Amygdala (tissue), 56 donors: ENCODE measurements at places on chromosomes 16 and 17.

DNA sequence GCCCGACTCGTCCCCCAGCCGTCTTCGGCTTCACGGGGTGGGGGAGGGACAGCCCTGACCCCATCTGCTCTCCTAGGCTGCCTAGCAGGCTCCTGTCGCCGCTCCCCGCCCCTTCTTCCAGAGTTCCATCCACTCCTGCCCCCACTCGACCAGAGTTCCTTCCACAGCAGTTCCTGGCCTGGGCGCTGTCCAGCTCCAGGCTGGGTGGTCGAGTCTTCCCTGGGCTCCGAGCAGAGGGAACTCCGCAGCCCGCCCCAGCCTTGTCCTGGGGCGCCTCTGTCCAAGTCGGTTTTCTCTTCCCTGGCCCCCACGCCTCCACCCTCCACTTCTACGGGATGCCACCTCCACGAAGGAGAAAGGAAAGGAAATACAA lies 1.4 kb downstream of the PYY start:
- DNase-seq: no peak

GRCh38 chr17:44241106-44241624 lies 21.7 kb upstream of the UBTF start:
- DNase-seq: no peak

DNA sequence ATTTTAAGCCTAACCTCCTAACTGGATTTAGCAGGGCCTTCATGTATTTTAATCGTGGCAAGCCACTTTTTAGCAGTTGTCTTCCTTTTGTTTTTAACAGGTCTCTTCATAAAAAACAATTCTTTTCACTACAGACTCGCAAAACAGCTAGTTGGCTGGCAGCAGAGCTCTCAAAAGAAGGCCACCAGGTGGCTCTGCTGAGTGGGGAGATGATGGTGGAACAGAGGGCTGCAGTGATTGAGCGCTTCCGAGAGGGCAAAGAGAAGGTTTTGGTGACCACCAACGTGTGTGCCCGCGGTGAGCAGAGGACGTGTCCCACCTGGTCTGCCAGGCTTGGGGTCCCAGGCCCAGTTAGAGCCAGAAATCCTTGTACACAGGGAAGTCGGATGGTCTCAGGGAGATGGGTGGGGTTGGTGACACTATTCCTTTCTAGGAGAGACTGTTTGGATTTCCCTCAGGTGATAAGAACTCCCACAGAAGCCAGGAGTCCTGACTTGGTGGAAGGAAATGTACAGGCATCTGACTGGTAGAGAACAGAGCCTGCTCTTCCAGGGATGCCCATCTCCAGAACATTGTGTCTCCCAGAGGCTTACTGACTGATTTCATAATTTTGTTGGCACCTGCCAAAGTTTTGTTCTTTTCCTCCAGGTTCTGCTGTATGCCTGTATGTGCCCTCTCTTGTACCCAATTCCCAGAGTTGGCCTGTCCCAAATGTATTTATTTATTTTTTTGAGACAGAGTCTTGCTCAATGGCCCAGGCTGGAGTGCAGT lies 14.9 kb upstream of the DDX19A start:
- no peak for DNase-seq

DNA sequence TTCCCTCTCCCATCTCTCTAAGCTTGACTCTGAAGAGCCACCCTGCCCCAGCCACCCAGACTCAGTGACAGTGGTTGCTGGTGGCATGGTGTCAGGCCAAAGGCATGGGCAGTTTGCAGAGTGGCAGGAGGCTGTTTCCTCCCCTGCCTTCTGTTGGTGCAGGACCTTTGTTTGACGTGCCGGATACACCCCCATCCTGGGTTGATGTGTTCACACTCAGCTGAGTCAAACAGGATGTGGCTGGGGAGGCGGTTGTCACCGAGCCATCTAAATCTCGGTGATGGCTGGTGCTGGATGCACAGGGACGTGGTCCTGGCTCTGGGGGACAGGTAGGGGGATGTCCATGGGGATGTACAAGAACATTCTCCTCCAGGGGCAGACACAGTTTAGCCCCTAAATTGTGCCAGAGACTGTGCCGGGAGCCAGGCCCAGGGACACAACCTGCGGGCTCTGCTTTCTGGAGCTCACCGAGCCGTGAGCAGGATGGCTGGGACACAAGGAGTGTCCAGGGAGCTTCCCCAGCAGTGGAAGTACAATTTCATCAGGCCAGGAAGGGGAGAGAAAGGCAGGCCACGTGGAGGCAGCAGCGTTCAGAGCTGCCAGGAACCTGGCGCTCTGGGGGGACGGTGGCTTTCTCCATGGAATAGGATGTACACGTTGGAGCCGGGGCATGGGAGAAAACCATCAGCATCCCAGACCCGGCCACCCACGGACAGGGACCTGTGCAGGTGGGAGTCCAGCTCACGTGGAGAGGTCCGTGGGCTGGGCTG lies 264.2 kb downstream of the SEC14L1 start:
- DNase-seq: no peak

GRCh38 chr17:74742153-74742515 lies 5.1 kb downstream of the RAB37 start:
- DNase-seq: no peak

GRCh38 chr16:15032547-15033308 lies 23.1 kb downstream of the NTAN1 start:
- DNase-seq: no peak
